Cardiac septum (tissue), 1 donor: ENCODE measurements at places on chromosomes 5 and 9. TPM values are rescaled to one million over a fixed set of nuclear protein-coding genes. Genes with fewer than 3 reads are reported as not detected.

DNA sequence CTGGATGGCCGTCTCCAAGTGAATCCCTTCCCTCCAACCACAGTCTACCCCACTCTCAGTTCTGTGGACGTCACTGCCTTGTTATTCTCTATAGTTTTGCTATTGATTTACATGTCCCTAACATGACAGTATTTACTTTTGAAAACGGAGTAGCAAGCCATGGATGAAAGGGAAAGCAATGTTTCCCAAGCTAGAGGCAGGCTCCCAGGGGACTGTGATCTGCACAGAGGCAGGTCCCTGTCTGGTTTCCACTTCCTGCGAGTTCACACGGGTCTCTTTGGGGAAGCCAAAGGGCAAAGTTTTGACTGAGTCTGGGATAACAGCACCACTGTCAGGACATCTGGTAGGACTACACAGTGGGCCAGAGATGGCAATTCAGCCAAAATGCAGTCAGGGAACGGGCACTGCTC is 12.7 kb downstream of the C9orf153 start:
- no peak for DNase-seq

GRCh38 chr5:115840873-115841272 is 492 bp downstream of the ATG12 start:
- no peak for DNase-seq

DNA sequence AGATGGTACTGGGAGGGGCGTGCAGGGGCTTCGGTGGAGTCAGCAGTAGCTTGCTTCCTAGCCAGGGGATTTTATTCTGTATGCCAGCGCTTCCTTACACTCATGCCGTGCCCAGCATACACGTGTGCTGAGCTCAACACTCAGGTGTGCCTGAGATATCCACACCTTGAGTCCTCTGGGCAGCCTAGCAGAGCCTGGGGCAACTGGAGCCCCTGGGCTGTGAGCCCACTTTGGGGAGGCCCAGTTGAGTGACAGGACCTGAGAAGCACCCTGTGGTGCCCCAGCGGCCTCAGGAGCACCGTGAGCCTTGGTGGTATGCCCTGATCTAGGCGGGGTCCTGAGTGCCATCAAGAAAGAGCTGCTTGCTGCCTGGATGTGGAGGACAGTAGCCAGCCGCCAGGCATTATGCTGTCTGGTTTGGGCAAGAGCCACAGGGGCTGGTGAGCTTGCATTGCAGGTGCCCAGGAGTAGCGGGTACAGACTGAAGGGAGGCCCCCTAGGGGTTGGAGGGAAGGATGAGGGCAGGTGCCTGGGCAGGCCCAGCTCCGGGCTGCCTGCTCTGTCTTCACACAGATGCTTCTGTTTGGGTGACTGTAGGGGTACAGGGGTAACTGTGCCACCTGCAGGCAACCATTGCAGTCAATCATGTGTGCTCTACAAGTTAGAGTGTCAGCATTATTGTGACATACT is 42.9 kb downstream of the BNIP1 start:
- no peak for DNase-seq

DNA sequence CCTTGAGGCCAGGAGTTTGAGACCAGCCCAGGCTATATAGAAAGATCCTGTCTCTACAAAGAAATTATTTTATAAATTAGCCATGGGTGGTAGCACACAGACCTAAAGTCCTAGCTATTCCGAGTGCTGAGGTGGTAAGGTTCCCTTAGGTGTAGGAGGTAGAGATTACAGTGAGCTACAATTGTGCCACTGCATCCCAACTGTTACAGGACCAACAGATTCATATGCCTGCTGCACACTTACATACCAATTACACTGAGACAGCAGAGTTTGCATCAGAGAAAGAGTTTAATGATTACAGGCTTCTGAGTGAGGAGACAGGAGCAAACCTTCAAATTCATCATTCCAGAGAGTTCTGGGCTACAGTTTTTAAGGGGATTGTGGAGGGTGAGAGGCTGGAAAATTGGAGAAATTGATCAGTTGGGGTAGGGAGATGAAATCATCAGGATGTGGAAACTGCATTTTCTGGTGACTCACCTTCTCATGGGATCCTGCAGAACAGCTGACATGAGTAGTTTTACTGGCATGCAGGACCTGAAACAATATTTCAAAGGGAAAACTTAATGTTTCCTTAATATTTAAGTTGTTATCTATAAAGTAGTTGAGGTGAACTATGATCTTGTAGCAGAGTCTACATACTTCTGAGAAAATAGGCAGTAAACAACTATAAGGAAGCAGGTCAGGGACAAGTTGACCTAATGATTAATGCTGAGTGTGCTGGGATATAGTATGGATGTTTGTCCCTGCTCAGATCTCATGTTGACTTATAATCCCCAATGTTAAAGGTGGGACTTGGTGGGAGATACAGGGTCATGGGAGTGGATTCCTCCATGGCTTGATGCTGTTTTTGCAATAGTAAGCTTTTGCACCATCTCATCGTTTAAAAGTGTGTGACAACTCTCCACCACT is 54.7 kb downstream of the ANXA2R start:
- no peak for DNase-seq

- no peak for DNase-seq
Observed at GRCh38 chr9:134420974-134421432, 94.7 kb downstream of the RXRA start.

DNA sequence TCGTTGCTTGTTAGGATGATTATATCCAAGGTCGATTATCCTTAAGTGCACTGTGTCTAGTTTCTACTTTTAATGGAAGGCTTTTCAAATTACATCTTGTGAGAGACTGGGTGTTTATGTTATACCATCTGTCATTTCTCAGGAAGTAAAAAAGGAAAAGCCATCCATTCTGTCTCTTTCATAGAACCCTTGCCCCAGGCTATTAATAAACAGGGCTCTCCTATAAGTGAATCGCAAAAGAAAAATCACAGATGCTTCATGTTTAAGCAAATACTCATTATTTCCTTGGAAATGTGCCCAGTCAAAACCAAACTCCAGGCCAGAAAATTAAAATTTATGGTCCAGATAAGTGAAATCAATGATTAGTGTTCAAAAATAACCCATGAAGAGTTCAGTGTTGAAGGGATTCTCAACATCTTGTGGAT is 58.1 kb downstream of the STARD4 start:
- DNase-seq = no peak

Gene TTC39B
- total RNA-seq = 3.2 TPM

Gene FAM170A
- total RNA-seq = not detected

GRCh38 chr9:93138171-93138764 is 4.2 kb upstream of the NINJ1 start:
- no peak for DNase-seq

GRCh38 chr5:105207066-105207465 is 1644.5 kb upstream of the NUDT12 start:
- DNase-seq = no peak

- DNase-seq = no peak
Observed at GRCh38 chr9:128006332-128006996, 25.7 kb upstream of the EEIG1 start.

Gene PCDHA4
- 0.05 TPM for total RNA-seq

DNA sequence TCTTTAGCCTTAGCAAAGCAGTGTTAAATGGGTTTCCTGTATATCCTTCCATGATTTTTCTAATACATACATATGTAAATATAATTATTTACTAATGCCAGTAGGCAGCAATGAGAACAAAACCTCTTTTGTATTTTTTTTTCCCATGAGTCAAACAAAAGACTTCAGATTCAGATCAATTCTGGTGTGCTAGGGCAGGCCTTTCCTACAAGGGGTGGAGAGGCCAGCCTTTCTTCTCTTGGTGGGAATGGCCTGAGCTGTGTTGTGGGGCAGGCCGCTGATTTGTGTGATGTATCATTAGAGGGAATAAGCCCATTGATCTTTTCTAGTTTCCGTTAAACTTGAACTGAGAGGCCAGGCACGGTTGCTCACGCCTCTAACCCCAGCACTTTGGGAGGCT is 115.5 kb upstream of the DMRT1 start:
- DNase-seq = no peak

DNA sequence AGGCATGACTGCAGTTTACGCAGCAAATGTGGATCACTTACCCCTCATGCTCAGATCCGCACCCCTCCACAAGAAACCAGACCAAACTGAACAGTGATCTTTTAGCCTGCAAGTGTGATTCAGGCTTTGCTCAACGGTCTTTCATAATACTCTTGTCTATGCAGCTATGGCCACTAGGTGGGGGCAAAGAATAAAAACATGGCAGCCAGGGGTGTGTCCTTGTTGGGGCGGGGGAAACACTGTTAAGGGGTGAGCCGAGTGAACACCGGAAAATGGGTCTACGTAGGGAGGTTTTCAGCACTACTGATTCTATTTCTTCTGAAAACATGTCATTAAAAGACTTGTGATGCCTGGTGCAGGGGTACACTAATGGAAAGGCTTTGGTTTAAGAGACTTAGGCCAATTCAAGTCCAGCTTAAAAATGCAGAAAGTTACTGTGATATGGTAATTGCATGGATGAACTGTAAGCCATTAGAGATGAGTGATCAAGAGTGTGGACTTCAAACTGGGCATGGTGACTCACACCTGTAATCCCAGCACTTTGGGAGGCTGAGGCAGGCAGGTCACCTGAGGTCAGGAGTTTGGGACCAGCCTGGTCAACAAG is 49.9 kb upstream of the GPR151 start:
- no peak for DNase-seq

- no peak for DNase-seq
Observed at GRCh38 chr5:125835293-125836172, 587.7 kb upstream of the GRAMD2B start.

DNA sequence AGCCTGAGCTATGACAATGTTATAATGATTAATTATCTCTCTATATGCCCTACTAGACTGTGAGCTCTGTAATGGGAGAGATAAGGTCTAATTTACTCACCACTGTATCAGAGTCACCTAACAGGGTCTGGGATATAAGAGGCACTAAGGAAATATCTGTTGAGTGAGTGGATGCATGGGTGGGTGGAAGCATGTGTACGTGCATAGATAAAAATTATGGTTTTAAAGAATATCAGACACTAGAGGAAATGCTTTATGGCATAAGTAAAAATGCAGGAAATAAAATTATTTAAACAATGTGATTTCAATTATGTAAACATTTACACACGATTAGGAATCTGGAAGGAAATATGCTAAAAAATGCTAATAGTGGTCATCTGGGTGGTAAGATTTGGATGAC is 137.8 kb downstream of the SPOCK1 start:
- DNase-seq = no peak

Gene ROPN1L
- 0.43 TPM for total RNA-seq

- no peak for DNase-seq
Observed at GRCh38 chr9:35490155-35490909, 421 bp downstream of the RUSC2 start.

DNA sequence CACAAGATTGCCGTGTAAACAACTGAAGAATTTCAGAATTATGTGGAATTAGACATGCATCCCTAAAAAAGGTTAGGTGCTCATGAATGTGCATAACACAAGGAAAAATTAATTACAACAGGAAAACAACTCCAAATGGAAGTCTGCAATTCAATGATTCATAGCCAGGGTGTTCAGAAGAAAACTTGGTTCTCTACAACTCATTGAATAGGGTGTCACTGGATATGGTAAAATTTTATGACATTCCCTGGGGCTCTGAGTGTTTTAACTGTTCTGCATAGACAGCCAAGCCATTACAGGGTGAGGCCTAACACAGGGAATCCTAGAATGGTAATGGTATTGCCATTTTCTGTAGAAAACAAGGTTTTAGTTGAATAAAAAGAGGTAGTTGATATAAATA is 24.4 kb upstream of the ZSWIM6 start:
- no peak for DNase-seq

Gene SPATA31E1
- total RNA-seq = not detected

DNA sequence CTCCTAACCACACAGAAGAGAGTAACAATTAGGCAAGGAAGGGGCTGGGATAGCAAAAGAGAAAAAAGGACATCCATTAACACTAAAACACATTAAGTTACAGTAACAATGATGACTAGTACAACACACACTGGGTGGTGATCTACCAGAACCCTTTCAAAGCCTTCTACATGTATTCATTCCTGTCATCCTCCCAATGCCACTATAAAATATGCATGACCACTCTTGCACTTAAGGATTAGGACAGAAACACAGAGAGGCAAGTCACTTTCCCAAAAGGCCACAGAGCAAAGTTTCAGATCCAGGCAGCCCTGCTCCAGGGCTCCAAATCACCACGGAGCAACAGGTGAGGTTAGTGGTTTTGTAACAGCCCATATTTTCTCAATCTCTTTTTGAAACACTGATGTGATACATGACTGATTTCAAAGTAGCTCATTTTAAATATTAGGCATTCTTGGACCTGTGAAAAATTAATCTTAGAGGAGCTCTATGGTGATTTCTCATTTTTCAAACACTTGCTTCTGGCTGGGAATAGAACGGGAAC is 86.7 kb downstream of the AUH start:
- DNase-seq = no peak

Gene PRR7
- 5.1 TPM for total RNA-seq

DNA sequence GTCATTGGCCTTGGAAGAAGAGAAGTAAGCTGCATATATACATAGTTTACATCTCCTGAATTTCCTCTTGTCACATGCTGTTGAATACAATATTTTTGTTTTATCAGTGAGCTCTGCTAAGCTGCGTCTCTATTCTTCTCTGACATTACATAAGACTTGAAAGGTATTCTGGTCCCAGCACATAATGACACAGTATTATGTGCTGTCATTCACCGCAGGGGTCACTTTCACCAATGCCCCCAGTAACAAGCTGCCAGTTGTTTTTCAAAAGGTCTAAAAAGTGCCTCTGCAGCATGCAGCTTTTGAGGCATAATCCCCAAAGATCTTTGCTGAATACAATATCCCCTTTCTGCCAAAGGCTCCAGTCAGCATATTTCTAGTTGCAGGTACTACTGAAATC is 349.0 kb upstream of the FAM174A start:
- no peak for DNase-seq

DNA sequence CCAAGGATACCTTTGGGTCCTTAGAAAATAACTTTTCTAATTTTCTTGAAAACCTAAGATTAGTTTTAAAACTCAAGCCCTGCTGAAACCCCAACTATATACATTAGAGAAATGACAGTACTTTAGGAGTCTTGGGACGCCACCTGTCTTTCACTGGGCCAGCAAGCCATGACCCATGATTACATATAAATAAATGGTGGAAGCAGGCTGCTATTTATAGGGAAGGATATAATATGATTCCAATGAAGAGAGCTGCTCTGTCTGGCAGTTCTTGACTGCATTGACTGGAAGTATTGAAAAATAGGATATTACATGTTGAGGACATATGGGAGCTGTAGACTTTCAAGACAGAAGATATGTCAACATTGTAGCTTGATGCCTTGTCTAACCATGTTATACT is 7.3 kb downstream of the JMY start:
- no peak for DNase-seq

DNA sequence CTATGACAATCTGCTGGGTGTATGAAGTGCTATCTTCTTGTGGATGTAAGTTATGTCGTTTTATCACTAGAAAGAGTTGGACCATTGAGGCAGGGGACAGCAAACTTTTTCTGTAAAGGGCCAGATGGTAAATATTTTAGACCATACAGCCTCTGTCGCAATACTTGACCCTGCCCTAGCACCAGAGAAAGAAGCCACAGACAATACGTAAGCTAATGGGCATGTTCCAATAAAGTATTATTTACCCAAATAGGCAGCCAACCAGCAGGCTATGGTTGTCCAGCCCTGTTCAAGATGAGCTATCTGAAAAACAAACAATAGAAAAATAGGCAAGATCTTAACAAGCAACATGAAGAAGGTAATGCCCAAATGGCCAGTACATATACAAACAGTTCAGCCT is 36.4 kb downstream of the MTX3 start:
- DNase-seq = no peak

Gene F2R
- 33.5 TPM for total RNA-seq

GRCh38 chr5:74328221-74328630 is 312.3 kb downstream of the ENC1 start:
- no peak for DNase-seq
